ENCODE measurements at places on chromosomes 3 and 15. TPM values are rescaled to one million over a fixed set of nuclear protein-coding genes. Genes with fewer than 3 reads are reported as not detected.
A peak's percentile ranks its signal among the peaks of the same experiment; 100 is the strongest.

IL17RB gene
- total RNA-seq = not detected

HHLA2 gene
- total RNA-seq = not detected

EIF4E3 gene
- total RNA-seq = 0.97 TPM

FAM3D gene
- total RNA-seq = not detected

A4GNT gene
- not detected for total RNA-seq

CCDC80 gene
- 326 TPM for total RNA-seq

- H3K4me1 ChIP-seq = no peaks in the 10 kb centered on the region
- H3K27me3 ChIP-seq = no peaks in the 10 kb centered on the region
- DNase-seq = no peak
- H3K4me3 ChIP-seq = no peak overlapping the region
Measured at GRCh38 chr3:146037697-146038096, 123.3 kb downstream of the PLOD2 start.

GRCh38 chr3:127792541-127793292 is 29.6 kb downstream of the MGLL start:
- peaks cover 50% of the 10 kb centered on the region for H3K36me3 ChIP-seq
- H3K27ac ChIP-seq = peak overlapping the region; percentile 88
- peak; percentile 86 for DNase-seq
- no peak overlapping the region for H3K4me3 ChIP-seq
- H3K27me3 ChIP-seq = no peaks in the 10 kb centered on the region
- H3K4me1 ChIP-seq = peaks cover 83% of the 10 kb centered on the region

GRCh38 chr3:123576122-123576521 is 8.7 kb downstream of the HACD2 start:
- H3K4me1 ChIP-seq = peaks cover 32% of the 10 kb centered on the region
- no peak overlapping the region for H3K4me3 ChIP-seq
- peaks cover 28% of the 10 kb centered on the region for H3K36me3 ChIP-seq
- no peak overlapping the region for H3K27ac ChIP-seq
- no peaks in the 10 kb centered on the region for H3K27me3 ChIP-seq

GRCh38 chr15:51879555-51879954 is 50.1 kb downstream of the TMOD3 start:
- H3K27me3 ChIP-seq = no peaks in the 10 kb centered on the region
- H3K4me3 ChIP-seq = peak overlapping the region; percentile 56
- DNase-seq = peak; percentile 65
- peaks cover 19% of the 10 kb centered on the region for H3K36me3 ChIP-seq
- peaks cover 78% of the 10 kb centered on the region for H3K4me1 ChIP-seq
- H3K27ac ChIP-seq = peak overlapping the region; percentile 90

- H3K27me3 ChIP-seq = peaks cover 33% of the 10 kb centered on the region
- H3K36me3 ChIP-seq = no peaks in the 10 kb centered on the region
- no peak overlapping the region for H3K27ac ChIP-seq
- no peak overlapping the region for H3K4me3 ChIP-seq
- DNase-seq = no peak
Measured at GRCh38 chr15:93067649-93068085, 21.3 kb downstream of the RGMA start.

- H3K4me3 ChIP-seq = peak within 1 kb of the TSS; percentile 89
- peak within 1 kb of the TSS; percentile 68 for H3K27ac ChIP-seq
- H3K36me3 ChIP-seq = peaks cover 8% of the 10 kb centered on the region
- DNase-seq = peak; percentile 61
Measured at GRCh38 chr15:71114887-71115566, at the start of gene THSD4. Gene THSD4 (plus strand): TSS chr15:71115471.

DNA sequence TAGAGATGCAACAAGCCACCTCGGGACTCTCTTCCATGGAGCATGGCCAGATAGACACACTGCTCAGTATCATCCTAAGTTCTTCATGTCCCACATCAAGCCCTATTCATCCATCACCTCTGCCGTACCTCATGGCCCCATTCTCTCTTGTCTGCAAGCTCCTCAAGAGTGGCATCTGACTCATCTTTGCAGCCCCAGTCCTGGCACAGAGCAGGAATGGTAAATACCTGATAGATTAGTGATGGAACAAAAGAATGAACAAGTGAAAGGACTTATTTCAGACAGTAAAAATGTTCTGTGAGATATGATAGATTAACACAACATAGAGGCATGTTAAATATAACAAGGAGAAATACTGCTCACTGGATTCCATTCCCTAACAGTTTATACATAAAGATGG is 176.4 kb downstream of the ISL2 start:
- H3K36me3 ChIP-seq = no peaks in the 10 kb centered on the region
- H3K4me3 ChIP-seq = no peak overlapping the region
- H3K4me1 ChIP-seq = peaks cover 12% of the 10 kb centered on the region
- no peaks in the 10 kb centered on the region for H3K27me3 ChIP-seq
- DNase-seq = peak; percentile 15

Data from HFFc6 (cell line).